ENCODE measurements at places on chromosomes 6 and 20. TPM values are rescaled to one million over a fixed set of nuclear protein-coding genes. Genes with fewer than 3 reads are reported as not detected.

Gene PRR18
- not detected for total RNA-seq

Gene NEDD9
- total RNA-seq, result 32.8 TPM

Gene SERPINB6
- 112 TPM for total RNA-seq

Gene CPXM1
- 0.26 TPM for total RNA-seq

Gene TSPO2
- not detected for total RNA-seq

Gene ZNF391
- 0.71 TPM for total RNA-seq

Gene PLA2G7
- total RNA-seq, result not detected

Gene THEMIS
- total RNA-seq, result not detected

Gene ADGRF5
- total RNA-seq, result 2.0 TPM

Gene PACRG
- total RNA-seq, result not detected

Gene GABRR1
- not detected for total RNA-seq

Gene IGF2R
- 72.4 TPM for total RNA-seq

Gene CLPSL2
- not detected for total RNA-seq

Gene C4B
- total RNA-seq, result 1.0 TPM

Gene COL21A1
- 0.13 TPM for total RNA-seq

Gene PI3
- not detected for total RNA-seq

Gene FAM209B
- total RNA-seq, result not detected

Gene TFAP2C
- total RNA-seq, result not detected

Gene RSPH9
- total RNA-seq, result 0.40 TPM

Gene BHLHE23
- not detected for total RNA-seq

Gene CDH26
- total RNA-seq, result 0.07 TPM

Measured in pulmonary artery endothelial cell (primary cell).